ENCODE measurements at places on chromosomes 6 and 20.
A peak's percentile ranks its signal among the peaks of the same experiment; 100 is the strongest.

DNA sequence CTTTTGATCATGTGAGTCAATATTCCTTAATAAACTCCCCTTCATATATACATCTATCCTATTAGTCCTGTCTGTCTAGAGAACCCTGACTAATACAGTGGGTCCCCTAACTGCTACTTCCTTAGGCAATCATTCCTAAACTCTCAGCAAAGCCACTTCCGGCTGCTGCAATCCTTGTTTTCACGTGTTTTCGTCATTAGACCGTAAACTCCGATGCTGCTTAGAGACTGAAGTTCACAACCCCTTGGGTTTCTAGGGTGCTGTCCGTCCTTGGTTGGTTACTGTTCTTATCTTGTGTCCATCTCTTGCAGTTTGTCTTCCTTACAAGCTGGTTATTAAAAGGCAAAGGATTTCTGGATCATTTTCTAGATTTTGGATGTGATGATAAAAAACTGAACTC is 106.4 kb downstream of the GMPR start:
- DNase-seq = no peak

- DNase-seq = no peak
These were observed 65.2 kb upstream of the ADGRF4 start for GRCh38 chr6:47633141-47633540.

DNA sequence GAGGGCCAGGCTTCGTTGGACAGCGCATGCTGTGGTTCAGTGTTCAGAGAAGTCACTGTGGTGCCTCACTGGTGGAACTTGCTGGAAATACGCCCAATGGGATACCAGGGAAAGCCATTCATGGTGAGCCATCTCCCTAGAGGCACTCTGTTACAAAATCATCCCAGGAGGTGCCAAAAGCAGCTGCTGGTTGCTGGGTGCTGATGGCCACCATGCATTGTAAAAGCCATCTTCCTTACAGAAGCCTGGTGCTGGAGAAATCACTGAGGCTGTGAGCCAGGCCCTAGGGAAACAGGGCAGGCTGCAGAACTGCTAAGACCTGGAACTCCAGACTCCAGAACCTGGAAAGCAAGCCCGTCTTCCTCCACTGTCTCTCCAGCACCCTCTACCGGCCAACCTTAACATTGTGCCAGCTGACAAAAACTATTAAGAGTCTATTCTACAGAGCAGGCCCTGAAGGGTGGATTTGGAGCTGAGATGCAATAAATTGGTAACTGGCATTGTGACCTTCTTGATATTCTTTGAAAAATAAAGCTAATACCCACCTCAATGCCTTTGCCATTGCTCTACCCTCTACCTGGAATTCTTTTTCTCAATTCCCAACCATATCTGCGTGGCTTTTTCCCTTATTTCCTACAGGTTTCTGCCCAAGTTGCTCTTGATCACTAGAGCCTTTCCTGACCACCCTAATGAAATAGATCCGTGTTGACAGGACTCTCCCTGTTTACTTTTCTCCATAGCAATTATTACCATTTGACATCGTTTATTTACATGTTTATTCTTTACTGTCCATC is 18.5 kb downstream of the SNRPB start:
- peak; percentile 55 for DNase-seq

DNA sequence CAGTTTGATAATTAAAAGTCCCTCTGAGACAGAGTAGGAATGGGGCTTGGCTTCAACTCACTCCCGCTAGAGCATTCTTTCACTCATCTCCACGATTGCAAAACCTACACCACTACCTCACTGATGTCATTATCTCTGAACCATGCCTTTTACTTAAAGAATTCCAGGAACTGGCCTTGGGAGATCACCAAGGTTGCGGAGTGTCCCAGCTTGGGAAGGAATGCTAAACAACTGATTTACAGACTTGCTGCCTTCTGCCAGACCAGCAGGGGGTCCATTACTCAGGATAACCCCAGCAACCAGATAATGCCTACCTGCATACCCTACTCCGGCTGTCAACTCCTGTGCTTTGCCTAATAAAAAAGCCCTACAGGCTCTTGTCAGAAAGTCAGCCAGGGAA is 102.2 kb upstream of the RALGAPA2 start:
- no peak for DNase-seq

DNA sequence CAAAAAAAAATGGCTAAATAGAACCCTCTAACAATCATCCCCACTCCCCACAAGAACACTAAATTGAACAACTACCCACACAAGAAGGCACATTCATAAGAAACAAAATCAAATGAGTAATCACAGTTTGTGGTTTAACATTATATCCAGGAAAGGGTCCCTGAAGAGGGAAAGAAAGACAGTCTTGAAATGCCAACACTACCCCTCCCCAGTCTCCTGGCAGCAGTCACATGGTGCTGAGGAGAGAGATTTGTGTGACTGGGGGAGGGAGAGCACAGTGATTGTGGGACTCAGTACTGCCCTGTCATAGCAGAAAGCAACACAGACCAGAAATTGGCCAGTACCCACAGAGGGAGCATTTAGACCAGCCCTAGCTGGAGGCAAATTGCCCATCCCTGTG is 443.7 kb upstream of the BTBD3 start:
- no peak for DNase-seq

DNA sequence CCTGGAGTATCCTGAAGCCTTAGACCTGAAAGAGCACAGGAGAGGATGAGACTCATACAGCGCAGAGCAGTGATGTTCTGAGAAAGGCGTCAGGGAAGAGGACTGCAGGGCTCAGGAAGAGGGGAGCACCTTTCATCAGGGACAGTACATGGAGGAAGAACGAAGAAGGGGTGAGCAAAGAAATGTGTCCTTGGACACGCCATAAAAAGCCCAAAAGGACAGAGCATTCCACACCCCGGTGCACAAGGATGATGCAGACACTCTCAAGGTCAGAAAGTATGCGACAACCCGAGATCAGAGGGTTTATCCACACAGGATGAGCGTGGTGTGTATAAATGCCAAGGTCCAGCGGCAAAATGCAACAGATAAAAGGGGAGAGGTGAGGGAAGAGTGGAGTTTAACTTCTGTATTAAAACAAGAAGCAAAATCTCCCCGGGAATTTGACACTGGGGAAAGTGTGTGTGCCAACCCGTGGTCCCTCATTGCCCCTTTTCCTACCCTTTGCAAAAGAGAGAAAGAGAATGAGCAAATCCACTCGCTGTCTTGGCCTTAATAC is 64.4 kb downstream of the SLC23A2 start:
- no peak for DNase-seq

Measured in GM13977 (cell line).